ENCODE measurements at places on chromosomes 16 and 17.

DNA sequence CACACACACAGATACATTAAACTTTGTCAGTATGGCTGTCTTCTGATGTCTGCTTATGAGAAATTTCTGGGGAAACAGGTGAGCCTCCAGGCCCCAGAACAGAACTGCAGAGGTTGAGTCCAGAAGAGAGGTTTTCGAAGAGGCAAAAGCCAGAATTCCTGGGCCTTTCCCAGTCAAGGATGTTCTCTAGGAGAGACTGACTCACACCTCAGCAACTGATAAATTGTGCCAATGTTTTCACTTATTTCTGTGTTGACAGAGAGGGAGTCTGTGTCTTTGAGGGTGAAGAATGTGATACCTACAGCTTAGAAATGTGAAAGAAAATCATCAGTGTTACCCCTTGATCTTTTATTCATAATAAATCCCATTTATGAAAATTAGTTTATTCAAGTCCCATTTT is 30.3 kb downstream of the LDHD start:
- no peak for DNase-seq

GRCh38 chr16:70664325-70665112 is 18.2 kb downstream of the IL34 start:
- no peak for DNase-seq

- DNase-seq, result no peak
Observed at GRCh38 chr17:69066482-69066881, 5.8 kb upstream of the ABCA9 start.

DNA sequence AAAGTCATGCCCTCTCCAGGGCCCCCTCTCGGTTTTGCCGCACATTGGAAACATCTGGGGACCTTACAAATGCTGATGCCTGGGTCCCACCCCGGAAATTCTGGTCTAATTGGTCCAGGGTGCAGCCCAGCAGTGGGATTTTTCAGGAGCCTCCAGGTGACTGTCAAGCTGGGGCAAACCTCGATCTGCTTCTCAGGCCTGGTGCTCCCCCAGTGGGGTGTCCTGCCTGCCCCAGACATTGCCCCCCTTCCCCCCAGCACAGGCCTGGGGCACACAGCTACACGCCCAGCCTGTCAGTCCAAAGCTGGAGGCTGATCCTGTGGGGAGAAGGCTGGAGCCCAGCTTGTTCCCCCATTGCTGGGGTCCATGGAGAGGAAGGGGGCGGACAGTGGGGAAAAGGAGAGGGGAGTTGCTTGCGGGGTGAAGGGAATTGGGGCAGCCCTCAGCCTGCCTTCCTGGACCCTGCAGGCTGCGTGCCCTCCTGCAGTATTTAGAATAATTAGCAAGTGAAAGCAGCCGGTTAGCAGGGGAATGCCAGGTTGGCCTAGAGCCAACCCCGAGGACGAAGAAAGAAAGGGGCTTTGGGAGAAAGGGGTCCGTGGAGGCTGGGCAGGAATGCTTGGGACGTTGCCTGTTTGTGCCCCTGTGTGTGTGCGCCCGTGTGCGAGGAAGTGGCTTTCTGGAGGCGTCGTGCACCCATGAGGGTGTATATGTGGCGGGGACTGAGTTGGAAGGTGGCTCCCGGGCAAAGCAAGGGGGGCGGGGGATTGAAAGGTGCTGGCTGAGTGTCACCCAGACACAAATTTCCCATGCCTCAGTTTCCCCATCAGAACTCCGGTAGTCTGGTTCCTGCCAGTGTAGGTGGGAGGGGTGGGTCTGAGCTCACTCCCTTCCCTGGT is 5.9 kb downstream of the FOXJ1 start:
- DNase-seq, result no peak

DNA sequence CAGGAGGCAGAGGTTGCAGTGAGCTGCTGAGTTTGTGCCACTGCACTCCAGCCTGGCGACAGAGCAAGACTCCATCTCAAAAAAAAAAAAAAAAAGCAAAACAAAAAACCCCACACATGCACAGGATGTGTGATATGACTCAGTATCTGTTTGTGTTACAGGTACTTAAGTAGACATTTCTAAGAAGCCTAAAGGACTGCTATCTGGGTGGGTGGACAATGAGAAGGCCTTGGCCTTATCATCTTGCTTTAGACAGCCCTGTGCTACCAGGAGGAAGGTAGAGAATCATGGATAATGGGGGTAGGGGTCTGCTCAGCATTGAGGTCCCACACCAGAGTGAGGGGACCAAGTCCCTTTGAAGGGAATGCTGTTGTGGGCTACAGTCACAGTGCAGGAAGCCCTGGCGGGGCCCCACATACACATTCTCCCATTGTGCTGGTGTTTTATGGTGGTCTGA is 26.7 kb downstream of the PLD6 start:
- no peak for DNase-seq

- DNase-seq, result no peak
Observed at GRCh38 chr17:50266384-50267073, 7.7 kb upstream of the TMEM92 start.

DNA sequence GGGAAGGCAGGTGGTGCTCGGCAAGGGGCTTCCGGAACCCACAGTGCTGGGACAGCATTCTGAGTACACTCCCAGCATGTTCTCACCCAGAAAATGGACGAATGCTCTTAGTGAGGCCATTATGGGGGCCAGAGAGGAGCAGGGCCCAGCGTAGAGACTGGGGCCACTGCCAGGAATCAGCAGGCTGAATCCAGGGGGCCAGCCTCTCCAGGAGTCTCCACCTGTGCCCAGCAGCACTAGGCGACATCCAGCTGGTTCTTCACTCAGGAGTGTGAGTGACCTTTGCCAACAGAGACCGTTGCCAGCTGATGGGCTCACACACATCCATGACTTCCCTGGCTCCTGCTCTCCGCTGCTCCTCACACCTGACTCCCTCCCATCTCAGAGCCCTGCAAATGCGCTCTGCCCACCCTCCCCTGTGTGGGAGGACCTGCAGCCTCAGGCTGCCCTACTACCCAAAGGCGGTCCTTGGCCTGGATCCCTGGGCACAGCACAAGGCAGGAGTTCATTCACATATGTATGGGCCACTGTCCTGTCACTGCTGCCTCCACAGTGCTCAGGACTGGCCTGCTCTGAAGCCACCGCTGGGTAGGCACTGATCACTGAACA is 5.1 kb downstream of the RHBDF1 start:
- no peak for DNase-seq

DNA sequence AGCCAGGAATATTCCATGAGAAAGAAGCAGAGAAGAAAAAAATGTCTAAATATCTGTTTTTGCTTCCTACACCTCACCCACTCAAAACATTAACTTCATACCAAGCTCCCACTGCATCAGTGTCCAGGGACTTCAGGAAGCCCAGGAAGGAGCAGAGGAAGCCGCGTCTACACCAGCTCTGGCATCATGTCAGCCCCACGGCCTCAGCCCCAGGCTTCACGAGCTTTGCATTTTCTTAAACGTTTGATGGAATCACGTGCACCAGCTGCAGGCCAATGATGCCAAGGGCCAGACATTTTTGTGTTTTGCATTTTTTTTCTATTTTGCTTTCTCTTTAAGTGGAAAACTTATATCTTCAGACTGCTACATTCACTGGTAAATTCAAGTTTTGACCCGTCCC is 48.6 kb downstream of the CDRT4 start:
- DNase-seq, result no peak

DNA sequence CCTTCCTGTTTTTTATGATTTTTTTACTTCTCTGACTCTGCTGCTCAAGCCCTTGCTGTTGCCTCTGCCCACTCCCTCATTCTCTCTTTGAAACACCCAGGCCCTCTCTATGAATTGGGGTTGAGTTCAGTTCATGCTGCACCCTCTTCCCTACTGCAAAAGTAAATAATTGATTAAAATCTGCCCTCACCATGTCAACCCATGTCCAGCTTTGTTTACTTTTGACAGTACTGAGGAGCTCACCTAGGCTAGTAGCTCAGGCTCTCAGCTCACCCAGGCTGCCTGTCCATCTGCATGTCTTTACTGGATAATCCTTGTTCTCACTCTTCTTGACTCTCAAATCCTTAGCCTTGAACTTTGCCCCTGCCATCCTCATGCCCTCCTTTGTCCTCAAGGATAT is 95.2 kb downstream of the SPACA3 start:
- DNase-seq, result no peak

GRCh38 chr17:27525836-27526603 is 69.8 kb downstream of the KSR1 start:
- DNase-seq, result no peak

- no peak for DNase-seq
Observed at GRCh38 chr17:31428111-31428510, 36.6 kb downstream of the RAB11FIP4 start.

Data from effector CD4-positive, alpha-beta T cell (primary cell).